ENCODE measurements at places on chromosomes 2 and 18. TPM values are rescaled to one million over a fixed set of nuclear protein-coding genes. Genes with fewer than 3 reads are reported as not detected.

Gene INPP5D
- 0.61 TPM for total RNA-seq

Gene SLC14A1
- total RNA-seq: not detected

Gene GRB14
- total RNA-seq: 6.2 TPM

Gene GALR1
- not detected for total RNA-seq

Gene NAPG
- 12.2 TPM for total RNA-seq
